ENCODE measurements at places on chromosomes 7 and 10.

DNA sequence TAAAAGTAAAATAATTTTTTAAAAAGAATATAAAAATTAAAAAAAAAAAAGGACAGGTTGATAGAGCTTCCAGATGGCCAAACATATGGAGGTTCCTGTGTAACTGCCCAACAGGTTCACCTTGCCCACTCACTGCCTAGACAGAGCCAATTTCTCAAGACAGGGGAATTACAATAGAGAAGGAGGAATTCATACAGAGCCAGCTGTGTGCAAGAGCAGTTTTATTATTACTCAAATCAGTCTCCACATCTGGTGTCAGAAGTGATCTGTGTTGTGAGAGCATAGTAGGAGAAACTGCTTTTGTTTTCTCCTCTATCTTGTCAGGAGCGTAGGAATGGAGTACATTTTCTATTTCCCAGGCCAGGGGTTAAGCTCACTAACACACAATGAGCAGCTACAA is 31.0 kb downstream of the C7orf33 start:
- DNase-seq, result no peak

DNA sequence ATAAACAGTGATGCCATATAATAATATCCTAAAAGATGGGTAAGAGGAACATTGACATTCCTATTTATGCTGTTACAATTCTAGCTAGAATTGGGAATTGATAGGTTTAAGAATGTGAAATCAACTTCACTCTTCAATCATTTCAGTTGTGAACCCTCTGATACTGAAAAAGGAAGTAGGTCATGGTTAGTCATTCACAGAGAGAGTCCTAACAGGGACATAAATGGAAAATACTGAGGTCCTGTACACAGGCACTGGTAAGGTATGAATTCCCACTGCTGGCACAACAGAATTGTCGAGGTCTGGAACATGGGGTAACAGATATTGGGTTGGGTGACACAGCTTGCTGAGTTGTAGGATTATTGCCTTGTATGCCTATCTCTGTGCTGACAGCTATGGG is 289.4 kb upstream of the LRRN3 start:
- no peak for DNase-seq

GRCh38 chr10:133161486-133162109 is 1.6 kb downstream of the KNDC1 start:
- no peak for DNase-seq

DNA sequence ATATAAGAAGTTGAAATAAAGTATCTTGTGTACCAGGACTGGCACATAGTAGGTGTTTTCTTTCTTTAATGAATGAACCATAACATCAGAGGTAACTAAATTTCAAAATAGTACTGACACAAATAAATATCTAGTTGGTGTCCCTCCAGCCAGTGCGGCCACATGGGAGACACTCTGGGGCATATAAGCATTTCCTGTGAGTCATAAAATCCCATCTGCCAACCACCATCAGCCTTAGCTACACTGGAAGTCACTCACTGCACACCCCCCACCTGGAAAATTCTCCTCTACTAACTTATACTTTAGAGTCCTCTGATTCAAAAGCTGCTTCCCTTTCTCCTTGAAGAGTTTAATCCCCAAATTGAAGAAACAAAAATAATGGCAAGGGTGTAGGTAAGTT is 32.5 kb downstream of the DYDC1 start:
- DNase-seq, result peak; percentile 46

DNA sequence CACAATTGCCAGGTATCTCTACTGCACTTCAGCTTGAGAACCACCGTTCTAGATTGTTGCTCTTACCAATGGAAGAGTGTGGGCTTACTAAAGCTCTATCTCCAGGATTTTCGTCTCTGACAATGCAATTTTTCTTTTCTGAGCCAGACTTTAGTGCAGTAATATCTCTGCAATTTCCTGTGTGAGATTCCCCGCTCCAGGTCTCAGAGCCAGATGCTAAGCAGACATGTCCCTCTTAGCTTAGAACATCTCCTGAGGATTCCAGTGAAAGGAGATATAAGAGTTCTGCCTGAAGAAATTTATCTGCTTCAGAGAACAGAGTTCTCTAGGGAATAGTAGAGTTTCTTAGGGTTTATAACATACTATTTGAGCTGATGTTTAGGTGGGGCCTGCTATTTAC is 82.0 kb downstream of the SND1 start:
- DNase-seq, result no peak

- no peak for DNase-seq
These were observed 406.6 kb downstream of the GLRX3 start for GRCh38 chr10:130542761-130543160.

DNA sequence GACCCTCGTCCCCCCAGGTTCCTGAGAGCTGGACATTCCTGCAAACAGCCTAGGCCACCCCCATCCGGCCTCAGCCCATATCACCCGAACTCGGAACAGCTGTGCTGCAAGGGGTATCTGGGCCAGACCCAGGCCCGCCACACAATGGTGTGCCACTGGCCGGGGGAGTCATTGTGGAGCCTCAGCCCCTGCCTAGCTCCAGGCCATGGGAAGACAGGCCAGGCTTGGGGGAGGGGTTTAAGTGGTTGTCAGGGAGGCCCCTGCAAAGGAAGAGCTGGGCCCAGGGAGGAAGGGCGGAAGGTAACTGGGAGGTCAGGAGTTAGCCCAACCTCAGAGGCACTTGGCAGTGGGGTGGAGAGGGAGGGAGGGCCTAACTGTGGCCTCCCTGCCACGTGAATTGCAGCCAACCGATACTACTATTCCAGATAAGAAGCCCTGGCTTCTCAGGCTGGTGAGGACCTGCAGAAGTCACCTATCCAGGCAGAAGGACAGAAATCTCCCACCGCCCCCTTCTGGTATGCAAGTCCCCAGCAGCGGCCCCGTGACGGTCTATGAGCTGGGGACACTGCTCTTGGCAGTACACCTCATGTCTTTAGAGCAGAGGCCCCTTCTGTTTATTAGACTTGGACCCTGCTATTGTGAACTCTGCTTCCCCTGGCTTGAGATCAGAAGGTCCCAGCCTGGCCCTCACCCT is 26.8 kb downstream of the VSIR start:
- DNase-seq, result no peak

DNA sequence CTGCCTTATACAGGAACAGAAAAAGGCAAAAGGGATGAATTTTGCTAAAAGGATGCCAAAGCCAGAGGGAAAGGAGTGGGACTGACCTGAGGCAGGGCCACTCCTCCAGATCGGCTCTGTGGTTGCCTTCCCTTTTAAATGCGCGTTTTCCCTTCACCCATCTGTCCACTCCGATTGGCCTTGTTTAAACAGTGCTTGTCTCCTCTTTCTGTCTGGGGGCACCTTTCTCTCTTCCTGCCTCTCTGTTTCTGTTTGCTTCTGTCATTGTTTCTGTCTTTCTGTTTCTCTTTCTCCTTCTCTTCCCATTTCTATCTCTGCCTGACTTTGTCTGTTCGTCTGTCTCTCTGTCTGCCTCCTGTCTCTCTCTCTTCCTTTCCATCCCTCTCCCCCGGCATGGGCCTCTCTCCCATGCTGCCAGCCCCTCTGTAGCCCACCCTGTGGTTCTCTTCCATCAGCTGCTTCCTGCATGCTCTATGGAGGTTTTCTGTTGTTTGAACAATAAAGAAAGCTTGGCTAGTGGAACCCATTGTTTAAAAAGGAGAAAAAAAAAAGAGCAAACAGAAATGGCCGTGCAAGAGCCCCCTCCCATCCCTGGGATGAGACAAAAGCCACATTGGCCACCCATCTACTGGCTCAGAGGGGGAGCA is 29.5 kb upstream of the HSPB1 start:
- DNase-seq, result no peak

GRCh38 chr7:16359216-16359615 is 62.1 kb downstream of the CRPPA start:
- peak; percentile 55 for DNase-seq

DNA sequence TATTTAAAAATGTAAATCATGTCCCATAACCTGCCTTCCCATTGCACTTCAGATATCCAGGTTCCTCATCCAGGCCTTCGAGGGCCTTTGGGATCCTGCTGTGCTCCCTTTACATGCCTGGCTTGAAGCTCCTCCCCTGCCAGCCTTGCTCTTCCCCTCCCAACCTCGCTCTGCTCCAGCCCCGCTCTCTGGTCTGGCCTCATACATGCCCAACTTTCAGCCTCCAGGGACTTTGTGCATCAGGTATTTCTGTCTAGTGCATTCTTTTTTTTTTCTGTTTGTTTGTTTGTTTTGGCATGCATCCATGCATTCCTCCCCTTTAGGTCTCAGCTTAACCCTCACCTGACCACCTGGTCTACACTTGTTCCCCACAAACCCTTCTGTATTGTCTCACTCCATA is 160.3 kb downstream of the SNX10 start:
- DNase-seq, result no peak

GRCh38 chr10:90816466-90816865 is 41.4 kb downstream of the HTR7 start:
- no peak for DNase-seq

- peak; percentile 48 for DNase-seq
These were observed 536.6 kb downstream of the HTR7 start for GRCh38 chr10:90321132-90321816.

DNA sequence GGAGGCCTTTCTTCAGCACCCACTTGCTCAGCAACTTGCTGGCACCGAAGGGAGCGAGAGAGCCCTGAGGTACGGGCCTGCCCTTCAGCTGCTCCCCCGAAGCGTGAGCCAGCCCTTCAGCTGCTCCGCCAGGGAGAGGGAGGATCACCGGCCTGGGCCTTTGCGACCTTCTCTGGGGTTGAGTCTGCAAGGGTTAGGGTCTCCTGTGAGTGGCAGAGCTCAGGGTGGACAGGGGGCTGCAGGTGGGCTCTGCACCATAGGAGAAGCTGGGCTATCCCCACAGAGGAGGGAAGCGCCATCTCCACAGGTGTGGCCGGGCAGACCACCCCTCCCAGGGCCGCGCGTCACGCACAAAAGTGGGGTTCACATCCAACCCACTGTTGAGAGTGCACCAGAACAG is 490.6 kb upstream of the FOXK1 start:
- no peak for DNase-seq

GRCh38 chr10:47116445-47116844 is 183.6 kb upstream of the GDF10 start:
- DNase-seq, result no peak

- peak; percentile 98 for DNase-seq
These were observed 716 bp downstream of the OGA start for GRCh38 chr10:101817337-101818118.

DNA sequence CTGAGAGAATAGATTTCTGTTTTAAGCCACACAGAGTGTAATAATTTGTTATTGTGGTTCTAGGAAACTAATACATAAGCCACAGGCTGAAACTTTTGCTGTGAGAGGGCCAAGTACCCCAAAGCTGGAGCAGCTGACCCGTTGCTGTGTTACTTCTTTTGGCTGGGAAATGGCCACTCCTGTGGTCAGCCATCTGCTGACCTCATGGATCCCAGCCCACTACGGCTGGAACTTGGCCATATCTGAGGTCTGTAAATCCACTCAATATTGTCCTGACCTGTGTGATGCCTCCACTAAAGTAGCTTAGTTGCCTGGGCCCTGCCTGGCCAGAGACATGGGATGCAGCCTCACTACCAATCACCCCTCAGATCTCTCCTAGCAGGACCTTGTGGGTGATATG is 17.4 kb upstream of the LOXL4 start:
- peak; percentile 30 for DNase-seq

- DNase-seq, result no peak
These were observed 34.0 kb downstream of the PODXL start for GRCh38 chr7:131522325-131522930.

- peak; percentile 93 for DNase-seq
These were observed 22.4 kb upstream of the LRRC17 start for GRCh38 chr7:102890292-102890970.

DNA sequence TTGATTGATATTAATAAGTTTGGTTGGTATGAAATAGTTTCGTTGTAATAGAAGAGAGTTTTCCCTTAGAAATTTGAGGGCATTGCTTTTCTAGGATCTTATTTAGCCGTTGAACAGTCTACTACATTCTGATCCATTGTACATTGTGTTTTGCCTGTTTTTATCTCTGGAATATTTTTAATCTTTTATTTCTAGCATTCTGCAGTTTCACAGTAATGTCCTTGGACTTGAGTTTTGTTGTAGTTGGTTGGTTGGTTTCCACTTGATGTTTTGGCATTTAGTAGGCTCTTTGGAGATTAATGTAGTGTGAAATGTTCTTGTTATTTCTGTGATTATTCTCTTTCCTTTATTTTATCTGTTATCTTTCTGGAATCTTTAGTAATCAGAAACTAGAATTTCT is 112.4 kb downstream of the CCSER2 start:
- DNase-seq, result no peak

DNA sequence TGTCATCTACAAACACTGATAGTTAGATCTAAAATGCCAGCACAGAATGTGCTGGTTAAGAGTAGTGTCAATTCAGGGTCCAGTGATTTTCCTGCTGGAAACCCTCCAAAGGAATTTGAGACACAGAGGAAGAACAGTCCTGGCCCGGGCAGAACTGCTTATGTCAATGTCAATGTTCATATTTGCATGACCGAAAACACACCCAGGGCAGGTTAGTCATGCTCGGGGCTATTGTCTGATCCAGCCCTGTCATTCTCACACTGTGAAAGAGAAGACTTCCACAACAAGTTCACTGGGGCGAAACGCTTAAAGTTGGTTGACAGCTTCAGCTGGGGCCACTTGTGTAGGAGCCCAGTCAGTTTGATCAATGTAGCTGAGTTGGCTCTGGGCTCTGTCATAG is 139.3 kb downstream of the C1GALT1 start:
- no peak for DNase-seq

DNA sequence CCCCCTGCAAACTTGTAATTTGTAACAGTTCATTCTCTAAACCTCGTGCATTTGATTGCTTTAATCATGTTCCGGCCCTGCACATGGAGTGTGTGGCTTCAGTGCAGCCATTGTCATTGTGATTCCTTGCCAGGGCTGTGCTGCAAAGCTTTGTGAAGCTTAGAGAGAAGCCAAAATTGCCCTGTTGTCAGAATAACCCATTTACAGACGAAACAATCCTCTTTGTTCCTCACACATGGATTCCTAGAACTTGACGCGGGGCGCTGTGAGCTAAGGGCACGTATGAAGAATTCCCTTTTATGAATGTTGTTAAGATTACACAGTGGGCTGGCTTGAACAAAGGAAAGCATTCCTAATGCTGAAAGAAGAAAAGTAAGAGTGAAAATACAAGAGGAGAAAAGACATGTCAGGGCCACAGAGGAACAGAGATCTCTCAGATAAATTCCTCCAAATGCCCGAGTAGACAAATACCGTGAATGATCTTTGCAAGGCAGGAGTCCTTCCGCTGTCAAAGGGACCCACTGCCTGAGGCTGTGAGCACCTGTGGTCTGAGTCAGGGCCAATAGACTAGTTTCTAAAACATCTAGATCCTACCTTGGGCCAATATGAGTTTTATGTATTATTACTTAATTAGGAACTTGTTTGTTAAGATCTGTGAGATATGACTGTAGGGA is 205.4 kb upstream of the C7orf33 start:
- no peak for DNase-seq

DNA sequence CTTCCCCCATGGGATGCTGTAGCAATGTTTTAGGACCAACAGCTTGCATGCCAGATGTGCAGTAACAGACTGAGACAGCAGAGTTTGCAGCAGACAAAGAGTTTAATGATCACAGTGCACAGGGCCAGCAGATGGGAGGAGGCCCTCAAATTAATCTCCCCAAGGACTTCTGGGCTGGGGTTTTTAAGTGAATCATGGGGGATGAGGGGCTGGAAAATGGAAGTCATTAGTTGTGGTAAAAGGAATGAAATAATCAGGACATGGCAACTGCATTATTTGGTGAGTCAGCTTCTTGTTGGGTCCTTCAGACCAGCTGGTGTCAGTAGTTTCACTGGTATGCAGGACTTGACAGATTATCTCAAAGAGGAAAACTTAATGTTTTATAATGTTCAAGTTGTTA is 12.6 kb upstream of the NRBF2 start:
- DNase-seq, result peak; percentile 99

All from fibroblast of mammary gland (primary cell).